ENCODE measurements at places on chromosomes 2 and 18. TPM values are rescaled to one million over a fixed set of nuclear protein-coding genes. Genes with fewer than 3 reads are reported as not detected.

Gene LRP2
- polyA plus RNA-seq, result not detected

Gene MPV17
- polyA plus RNA-seq, result 93.9 TPM

Gene B4GALT6
- 0.61 TPM for polyA plus RNA-seq

Gene SERPINB3
- polyA plus RNA-seq, result not detected

DNA sequence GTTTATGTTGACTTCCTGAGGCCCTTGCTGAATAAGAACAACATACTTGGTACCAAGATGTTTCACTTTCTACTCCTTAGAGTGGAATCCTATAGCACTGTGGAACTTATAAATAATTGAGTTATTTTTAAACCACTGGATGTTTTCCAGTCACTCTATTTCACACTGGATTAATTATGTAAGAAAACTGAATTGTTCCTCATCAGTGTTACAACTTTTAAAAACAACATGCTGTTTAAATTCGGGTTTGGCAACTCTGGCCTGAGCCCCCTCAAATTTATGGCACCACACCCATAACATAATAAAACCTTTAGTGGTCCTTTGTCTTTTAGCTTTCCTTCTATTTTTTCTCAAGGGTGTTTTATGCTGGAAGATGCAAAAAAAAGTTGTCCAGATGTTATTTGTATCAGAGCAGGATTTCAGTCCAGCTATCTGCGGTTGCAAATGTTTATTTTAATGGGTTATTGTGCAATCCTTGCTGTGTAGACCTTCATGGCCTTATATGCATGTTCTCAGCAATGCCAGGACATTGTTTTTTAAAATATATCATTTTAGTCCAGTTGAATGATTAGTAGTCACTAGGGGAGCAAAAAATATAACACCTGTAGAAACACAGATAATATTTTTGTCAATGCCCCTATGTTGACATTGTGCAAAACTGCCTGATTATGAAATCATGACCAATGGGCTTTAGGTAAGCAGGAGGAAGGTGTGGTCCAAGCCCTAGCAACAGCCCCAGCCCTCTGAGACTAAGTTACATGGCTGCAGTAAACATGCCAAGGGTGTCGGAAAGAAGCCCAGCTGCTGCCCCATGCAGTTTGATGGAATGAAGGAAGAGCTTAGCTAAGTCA, 638.0 kb upstream of the ZEB2 start:
- H3K27ac ChIP-seq, result peak overlapping the region; percentile 23
- peak; percentile 35 for DNase-seq
- no peak overlapping the region for H3K4me3 ChIP-seq

- H3K27ac ChIP-seq, result no peak overlapping the region
- H3K4me1 ChIP-seq, result peaks cover 21% of the 10 kb centered on the region
- DNase-seq, result no peak
- H3K4me3 ChIP-seq, result no peak overlapping the region
These were observed 26.9 kb upstream of the DARS1 start for GRCh38 chr2:136012315-136012714.

DNA sequence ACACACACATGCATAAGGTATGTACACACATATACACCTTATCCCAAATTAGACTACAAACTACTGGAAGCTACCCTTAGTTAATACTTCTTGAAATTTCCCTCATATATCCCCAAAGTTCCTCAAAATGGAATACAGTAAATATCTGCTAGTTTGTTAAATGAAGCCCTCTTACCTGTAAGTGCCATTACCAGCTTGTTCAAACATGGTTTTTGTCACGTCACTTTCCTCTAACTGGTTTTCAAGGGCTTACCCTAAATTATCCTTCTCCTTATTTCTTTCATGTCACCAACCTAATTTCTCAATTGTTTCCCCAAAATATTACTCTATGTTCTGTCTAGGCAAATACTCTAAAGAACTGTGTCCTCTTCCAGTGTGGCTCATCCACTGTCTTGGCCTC, 24.4 kb upstream of the KIDINS220 start:
- H3K27ac ChIP-seq, result no peak overlapping the region
- H3K27me3 ChIP-seq, result no peaks in the 10 kb centered on the region

GRCh38 chr2:29841386-29842004, 79.9 kb downstream of the ALK start:
- no peak overlapping the region for H3K4me3 ChIP-seq
- H3K27ac ChIP-seq, result no peak overlapping the region
- no peaks in the 10 kb centered on the region for H3K36me3 ChIP-seq
- H3K27me3 ChIP-seq, result peaks cover 14% of the 10 kb centered on the region

GRCh38 chr18:11851806-11852337, 659 bp downstream of the CHMP1B start:
- DNase-seq, result peak; percentile 15
- peak overlapping the region; percentile 88 for H3K4me3 ChIP-seq
- peaks cover 29% of the 10 kb centered on the region for H3K4me1 ChIP-seq
- H3K27ac ChIP-seq, result peak overlapping the region; percentile 93

- H3K27me3 ChIP-seq, result no peaks in the 10 kb centered on the region
- H3K27ac ChIP-seq, result no peak overlapping the region
- H3K4me1 ChIP-seq, result no peaks in the 10 kb centered on the region
- no peak overlapping the region for H3K4me3 ChIP-seq
- DNase-seq, result no peak
These were observed 360.9 kb upstream of the ZC3H15 start for GRCh38 chr2:186125156-186125555.

DNA sequence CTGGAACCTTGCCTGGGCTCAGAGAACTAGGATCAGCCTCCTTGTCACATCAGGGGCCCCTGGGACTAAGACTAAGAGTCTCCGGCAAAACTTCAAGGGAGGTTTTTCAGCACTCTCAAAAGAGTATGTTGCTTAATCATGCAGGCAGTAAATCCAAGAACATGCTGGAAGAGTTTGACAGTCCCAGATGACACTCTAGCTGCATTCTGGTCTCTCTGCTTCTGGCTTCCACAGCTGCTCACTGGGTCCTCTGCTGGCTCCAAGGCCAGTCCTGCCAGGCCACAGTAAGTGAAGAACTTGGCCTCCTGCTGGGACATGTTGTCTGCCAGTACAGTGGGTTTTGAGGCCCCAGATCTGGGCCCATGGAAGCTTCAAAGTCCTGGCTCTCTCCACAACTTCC, 45.2 kb upstream of the IL1RL1 start:
- no peak overlapping the region for H3K4me3 ChIP-seq
- DNase-seq, result no peak
- H3K27ac ChIP-seq, result no peak overlapping the region
- no peaks in the 10 kb centered on the region for H3K4me1 ChIP-seq
- no peaks in the 10 kb centered on the region for H3K27me3 ChIP-seq
- no peaks in the 10 kb centered on the region for H3K36me3 ChIP-seq

GRCh38 chr2:20609349-20609994, 41.4 kb downstream of the HS1BP3 start:
- DNase-seq, result no peak
- peak overlapping the region; percentile 67 for H3K27ac ChIP-seq
- peaks cover 73% of the 10 kb centered on the region for H3K4me1 ChIP-seq
- no peaks in the 10 kb centered on the region for H3K27me3 ChIP-seq
- H3K36me3 ChIP-seq, result no peaks in the 10 kb centered on the region

DNA sequence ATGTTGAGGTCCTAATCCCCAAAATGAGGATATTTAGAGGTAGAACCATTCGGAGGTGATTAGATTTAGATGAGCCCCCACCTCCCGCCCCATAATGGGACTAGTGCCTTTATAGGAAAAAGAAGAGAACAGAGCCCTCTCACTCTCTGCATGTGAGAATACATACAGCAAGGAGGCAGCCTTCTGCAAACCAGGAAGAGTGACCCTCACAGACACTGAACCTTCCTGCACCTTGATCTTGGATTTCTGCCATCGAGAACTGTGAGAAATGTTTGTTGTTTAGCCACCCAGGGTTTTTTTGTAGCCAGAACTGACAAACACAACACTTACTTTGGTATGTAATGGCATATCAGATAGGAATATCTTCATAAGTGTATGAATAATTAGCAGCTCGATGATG, 83.7 kb downstream of the XIRP2 start:
- no peak overlapping the region for H3K27ac ChIP-seq
- no peak overlapping the region for H3K4me3 ChIP-seq
- no peak for DNase-seq
- H3K36me3 ChIP-seq, result no peaks in the 10 kb centered on the region
- H3K27me3 ChIP-seq, result no peaks in the 10 kb centered on the region

DNA sequence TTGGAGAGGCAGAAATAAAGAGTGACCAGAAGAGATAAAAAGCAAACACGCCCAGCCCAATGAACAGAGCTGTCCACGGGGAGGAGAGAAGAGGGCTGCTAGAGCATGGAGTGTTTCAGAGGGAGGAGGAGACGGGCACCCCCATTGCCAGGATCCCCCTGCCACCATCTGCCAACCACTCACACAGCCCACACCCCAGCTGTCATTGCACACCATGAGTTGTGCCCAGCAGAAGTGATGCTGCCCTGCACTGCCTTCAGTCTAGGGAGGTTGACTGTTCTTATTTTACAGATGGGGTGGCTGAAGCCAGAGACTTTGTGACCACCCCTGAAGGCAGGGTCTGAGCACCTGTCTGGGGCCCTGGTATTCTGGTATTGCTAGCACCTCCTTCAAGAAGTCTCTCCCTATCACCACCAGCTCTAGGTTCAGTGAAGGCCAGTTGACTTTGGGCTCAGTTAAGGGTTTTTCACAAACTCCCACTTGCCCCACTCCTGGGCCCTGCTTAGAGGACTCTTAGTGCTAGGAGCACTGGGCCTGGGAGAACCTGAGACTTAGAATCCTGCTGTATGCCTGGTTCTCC, 2.4 kb downstream of the FABP1 start:
- no peak overlapping the region for H3K4me3 ChIP-seq
- no peaks in the 10 kb centered on the region for H3K4me1 ChIP-seq
- no peaks in the 10 kb centered on the region for H3K27me3 ChIP-seq
- H3K27ac ChIP-seq, result no peak overlapping the region

DNA sequence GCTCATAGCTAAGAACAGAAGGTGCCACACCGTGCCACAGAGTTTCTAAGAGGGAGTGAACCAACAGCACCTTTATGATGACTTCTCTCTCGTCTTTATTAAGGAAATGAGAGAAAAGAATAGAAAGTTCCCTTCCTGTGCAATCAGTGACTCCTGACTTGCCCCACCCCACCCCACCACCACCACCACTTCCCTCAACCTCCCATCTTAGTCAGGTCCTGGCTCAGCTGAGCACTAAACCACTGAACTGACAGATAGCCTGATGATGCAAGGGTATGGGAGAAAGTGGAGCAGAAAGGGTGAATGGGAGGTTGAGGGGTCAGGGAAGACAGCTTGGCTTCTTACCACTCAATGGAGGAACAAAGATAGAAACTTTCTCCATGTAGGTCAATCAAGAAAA, 75.2 kb upstream of the RMDN2 start:
- H3K4me3 ChIP-seq, result no peak overlapping the region
- H3K27ac ChIP-seq, result no peak overlapping the region
- H3K27me3 ChIP-seq, result no peaks in the 10 kb centered on the region
- H3K4me1 ChIP-seq, result peaks cover 26% of the 10 kb centered on the region
- H3K36me3 ChIP-seq, result no peaks in the 10 kb centered on the region

GRCh38 chr18:22558945-22559385, 141.2 kb upstream of the CTAGE1 start:
- no peaks in the 10 kb centered on the region for H3K36me3 ChIP-seq
- no peaks in the 10 kb centered on the region for H3K27me3 ChIP-seq
- peaks cover 32% of the 10 kb centered on the region for H3K4me1 ChIP-seq
- peak overlapping the region; percentile 52 for H3K4me3 ChIP-seq
- peak overlapping the region; percentile 87 for H3K27ac ChIP-seq
- peak; percentile 78 for DNase-seq

DNA sequence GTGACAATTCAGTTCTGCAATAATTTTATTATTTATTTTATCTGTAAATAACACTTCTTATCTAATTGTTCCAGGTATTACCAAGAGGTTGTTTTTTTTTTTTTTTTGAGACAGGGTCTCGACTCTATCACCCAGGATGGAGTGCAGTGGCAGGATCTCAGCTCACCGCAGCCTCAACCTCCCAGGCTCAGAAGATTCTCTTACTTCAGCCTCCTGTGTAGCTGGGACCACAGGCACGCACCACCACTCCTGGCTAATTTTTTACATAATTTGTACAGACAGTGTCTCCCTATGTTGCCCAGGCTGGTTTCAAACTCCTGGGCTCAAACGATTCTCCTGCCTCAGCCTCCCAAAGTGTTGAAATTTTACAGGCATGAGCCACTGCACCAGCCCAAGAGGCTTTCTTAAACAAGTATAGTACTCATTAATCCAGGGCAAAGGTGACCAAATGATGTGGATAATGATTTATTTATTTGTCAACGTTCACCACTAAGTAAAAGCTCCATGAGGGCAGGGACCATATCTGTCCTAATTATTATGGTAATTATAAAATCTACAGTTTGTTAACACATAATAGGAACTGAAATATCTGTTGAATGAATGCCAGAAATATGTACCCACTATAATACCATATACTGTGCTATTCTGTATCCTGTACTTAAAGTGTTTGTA, 12.0 kb downstream of the STK17B start:
- H3K4me1 ChIP-seq, result no peaks in the 10 kb centered on the region
- no peak for DNase-seq
- H3K4me3 ChIP-seq, result no peak overlapping the region
- no peaks in the 10 kb centered on the region for H3K27me3 ChIP-seq
- no peak overlapping the region for H3K27ac ChIP-seq
- peaks cover 42% of the 10 kb centered on the region for H3K36me3 ChIP-seq

- H3K4me3 ChIP-seq, result no peak overlapping the region
- no peak overlapping the region for H3K27ac ChIP-seq
- H3K4me1 ChIP-seq, result peaks cover 30% of the 10 kb centered on the region
- H3K27me3 ChIP-seq, result no peaks in the 10 kb centered on the region
These were observed 121.0 kb upstream of the STPG4 start for GRCh38 chr2:47276061-47276460.

DNA sequence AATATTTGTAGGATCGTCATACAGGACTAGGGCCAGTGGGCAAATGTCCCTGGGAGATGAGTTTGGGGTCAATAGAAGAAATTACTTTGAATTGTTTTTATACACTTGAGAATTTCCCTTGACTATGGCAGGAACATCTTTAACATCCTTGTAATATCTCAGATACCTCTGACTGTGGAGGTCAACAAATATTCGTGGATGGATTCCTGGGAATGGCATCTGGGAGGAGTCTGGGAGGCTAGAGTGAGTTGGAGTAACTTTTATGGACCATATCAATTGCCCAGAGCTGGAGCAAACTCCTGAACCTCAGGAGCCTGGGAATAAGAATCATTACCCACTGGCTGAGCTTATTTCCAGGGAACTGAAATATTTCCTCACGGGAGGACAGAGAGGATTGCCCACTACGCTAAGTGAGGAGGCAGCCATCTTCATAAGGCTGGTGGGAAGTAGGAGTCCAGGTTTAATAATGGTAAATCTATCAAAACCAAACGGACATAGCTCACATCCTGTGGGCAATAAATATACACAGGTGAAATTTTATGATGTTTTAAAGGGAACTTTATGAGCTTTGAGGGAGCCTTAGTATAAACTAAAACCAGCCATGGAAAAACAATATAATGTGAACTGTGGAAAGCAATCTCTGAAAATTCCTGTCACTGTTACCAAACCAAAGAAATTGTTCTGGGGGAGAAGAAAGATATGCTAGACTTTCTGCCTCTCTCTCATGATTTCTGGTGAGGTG, 44.4 kb upstream of the LCLAT1 start:
- no peaks in the 10 kb centered on the region for H3K36me3 ChIP-seq
- peaks cover 40% of the 10 kb centered on the region for H3K4me1 ChIP-seq
- DNase-seq, result no peak
- no peak overlapping the region for H3K27ac ChIP-seq
- no peaks in the 10 kb centered on the region for H3K27me3 ChIP-seq

Data from heart right ventricle (tissue), 16 donors.